ENCODE measurements at places on chromosomes 6 and 20.

DNA sequence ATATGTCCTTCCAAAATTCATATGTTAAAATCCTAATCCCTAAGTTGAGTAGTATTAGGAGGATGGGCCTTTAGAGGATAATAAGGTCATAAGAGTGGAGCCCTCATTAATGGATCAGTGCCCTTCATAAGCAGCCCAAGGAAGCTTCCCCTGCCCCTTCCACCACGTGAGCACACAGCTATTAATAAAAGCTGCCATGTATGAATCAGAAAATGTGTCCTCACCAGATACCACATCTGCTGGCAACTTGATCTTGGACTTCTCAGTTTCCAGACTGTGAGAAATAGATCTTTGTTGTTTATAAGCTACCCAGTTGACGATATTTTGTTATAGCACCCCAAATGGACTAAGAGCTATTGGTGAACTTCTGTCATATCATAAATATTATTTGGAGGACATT is 207.7 kb upstream of the HDDC2 start:
- no peak for DNase-seq

DNA sequence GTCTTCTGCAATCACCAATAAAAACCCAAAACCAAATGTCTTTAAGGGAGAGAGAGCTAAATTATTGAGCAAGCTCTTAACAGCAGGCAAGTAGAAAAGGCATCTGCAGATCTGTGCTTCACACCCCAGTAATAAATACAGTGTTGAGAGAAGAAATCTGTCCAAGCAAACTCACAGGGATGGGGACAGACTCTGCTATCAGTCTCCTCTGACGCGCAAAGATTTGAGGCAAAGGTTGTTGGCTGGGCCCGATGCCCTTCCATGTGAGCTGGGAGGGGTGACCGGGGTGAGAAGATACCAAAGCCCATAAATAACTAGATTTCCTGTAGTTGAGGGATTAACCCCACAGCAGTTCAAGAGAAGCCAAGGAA is 315.2 kb upstream of the SOX4 start:
- DNase-seq: no peak

- no peak for DNase-seq
These were observed 220.8 kb upstream of the FOXA2 start for GRCh38 chr20:22805219-22805618.

GRCh38 chr6:136592930-136593673 is 42.9 kb upstream of the MAP7 start:
- peak; percentile 57 for DNase-seq

Measured in CD4-positive, alpha-beta T cell treated with Interferon gamma for 1 hour (primary cell).